ENCODE measurements at places on chromosomes 6 and 20. TPM values are rescaled to one million over a fixed set of nuclear protein-coding genes. Genes with fewer than 3 reads are reported as not detected.

The KCNB1 gene
- total RNA-seq: 0.51 TPM

The PMEPA1 gene
- total RNA-seq: 365 TPM

The C6orf15 gene
- not detected for total RNA-seq

The VWA7 gene
- total RNA-seq: 1.7 TPM

The KCNK5 gene
- 1.0 TPM for total RNA-seq

The MGME1 gene
- 43.0 TPM for total RNA-seq

The FLRT3 gene
- total RNA-seq: 1.8 TPM

The PACSIN1 gene
- total RNA-seq: not detected

The PROKR2 gene
- total RNA-seq: not detected

The TMEM170B gene
- 0.80 TPM for total RNA-seq

The GNMT gene
- not detected for total RNA-seq

The IMPG1 gene
- total RNA-seq: not detected

The SIRPA gene
- total RNA-seq: 25.2 TPM

The SGK1 gene
- total RNA-seq: 37.1 TPM

The LHFPL5 gene
- not detected for total RNA-seq

The TINAG gene
- total RNA-seq: not detected

The LZTS3 gene
- 2.7 TPM for total RNA-seq

The PTCHD4 gene
- total RNA-seq: not detected

The SLC23A2 gene
- 13.1 TPM for total RNA-seq

The MAP7 gene
- 32.5 TPM for total RNA-seq

The LAMA2 gene
- total RNA-seq: 0.73 TPM

The BEND3 gene
- 3.3 TPM for total RNA-seq

The ZSCAN23 gene
- not detected for total RNA-seq

The TMEM200A gene
- 0.08 TPM for total RNA-seq

The CNKSR3 gene
- 5.8 TPM for total RNA-seq

The LRRC1 gene
- total RNA-seq: 4.7 TPM

The SAMD10 gene
- total RNA-seq: not detected

Data from A549 treated with RU486 at 1 μM for 4 hours (cell line).